Memory B cell (primary cell): ENCODE measurements at places on chromosomes 7 and 10.

DNA sequence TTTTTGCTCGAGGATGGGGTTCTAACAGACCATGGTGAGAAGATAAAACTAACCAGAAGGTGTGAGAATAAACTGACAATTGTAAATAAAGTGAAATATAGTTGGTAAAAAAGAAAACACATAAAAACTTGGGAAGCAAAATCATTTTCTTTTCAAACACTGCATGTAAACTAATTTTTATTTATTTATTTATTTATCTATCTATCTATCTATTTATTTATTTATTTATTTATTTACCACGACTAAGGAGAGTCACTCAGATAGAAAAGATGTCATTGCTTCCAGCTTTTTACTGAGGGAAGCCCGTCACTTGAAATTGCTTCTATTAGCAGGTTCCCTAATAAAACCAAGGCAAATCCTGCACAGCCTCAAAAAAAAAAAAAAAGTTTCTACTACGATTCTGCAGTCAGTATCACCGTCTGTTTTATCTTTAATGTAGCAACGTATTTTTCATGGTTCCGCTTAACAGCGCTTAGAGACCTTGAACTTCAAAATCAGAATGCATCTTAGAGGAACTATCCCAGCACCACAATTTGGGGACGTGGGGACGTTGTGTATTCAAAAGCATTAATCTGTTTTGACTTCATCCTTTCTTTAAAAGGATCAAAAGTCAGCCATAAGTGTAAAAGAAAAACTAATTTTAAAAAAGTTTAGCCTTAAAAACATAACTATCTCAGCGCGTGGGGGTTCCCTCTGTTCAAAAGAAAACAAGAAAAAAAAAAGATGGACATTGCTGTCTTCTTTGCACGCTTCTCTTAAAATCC lies 33.3 kb upstream of the EBLN1 start:
- no peak for DNase-seq
- peaks cover 3% of the 10 kb centered on the region for H3K4me1 ChIP-seq
- no peaks in the 10 kb centered on the region for H3K36me3 ChIP-seq
- no peaks in the 10 kb centered on the region for H3K27me3 ChIP-seq

- H3K36me3 ChIP-seq, result no peaks in the 10 kb centered on the region
- H3K27me3 ChIP-seq, result peaks cover 2% of the 10 kb centered on the region
- H3K27ac ChIP-seq, result no peak overlapping the region
- DNase-seq, result no peak
- no peak overlapping the region for H3K4me3 ChIP-seq
Measured at GRCh38 chr10:128994598-128995143, 472.4 kb upstream of the MGMT start.

GRCh38 chr7:21192657-21193056 lies 235.2 kb upstream of the SP4 start:
- no peak for DNase-seq
- H3K4me1 ChIP-seq, result no peaks in the 10 kb centered on the region
- H3K36me3 ChIP-seq, result no peaks in the 10 kb centered on the region
- H3K27ac ChIP-seq, result no peak overlapping the region
- H3K27me3 ChIP-seq, result peaks cover 5% of the 10 kb centered on the region
- H3K4me3 ChIP-seq, result no peak overlapping the region

- no peak overlapping the region for H3K4me3 ChIP-seq
- H3K36me3 ChIP-seq, result peaks cover 12% of the 10 kb centered on the region
- no peak overlapping the region for H3K27ac ChIP-seq
- no peaks in the 10 kb centered on the region for H3K27me3 ChIP-seq
- DNase-seq, result no peak
Measured at GRCh38 chr7:113113912-113114311, 4.4 kb downstream of the SMIM30 start.
